ENCODE measurements at places on chromosomes 1 and 21.

- no peak for DNase-seq
These were observed 327.0 kb upstream of the NR5A2 start for GRCh38 chr1:199700551-199700950.

GRCh38 chr1:21536218-21536617, 27.0 kb downstream of the ALPL start:
- no peak for DNase-seq

GRCh38 chr1:44425341-44426082, 20.5 kb downstream of the RNF220 start:
- DNase-seq = no peak

GRCh38 chr1:168312718-168313604, 32.3 kb downstream of the TBX19 start:
- DNase-seq = no peak

- no peak for DNase-seq
These were observed 184.9 kb downstream of the DYRK1A start for GRCh38 chr21:37551331-37551992.

DNA sequence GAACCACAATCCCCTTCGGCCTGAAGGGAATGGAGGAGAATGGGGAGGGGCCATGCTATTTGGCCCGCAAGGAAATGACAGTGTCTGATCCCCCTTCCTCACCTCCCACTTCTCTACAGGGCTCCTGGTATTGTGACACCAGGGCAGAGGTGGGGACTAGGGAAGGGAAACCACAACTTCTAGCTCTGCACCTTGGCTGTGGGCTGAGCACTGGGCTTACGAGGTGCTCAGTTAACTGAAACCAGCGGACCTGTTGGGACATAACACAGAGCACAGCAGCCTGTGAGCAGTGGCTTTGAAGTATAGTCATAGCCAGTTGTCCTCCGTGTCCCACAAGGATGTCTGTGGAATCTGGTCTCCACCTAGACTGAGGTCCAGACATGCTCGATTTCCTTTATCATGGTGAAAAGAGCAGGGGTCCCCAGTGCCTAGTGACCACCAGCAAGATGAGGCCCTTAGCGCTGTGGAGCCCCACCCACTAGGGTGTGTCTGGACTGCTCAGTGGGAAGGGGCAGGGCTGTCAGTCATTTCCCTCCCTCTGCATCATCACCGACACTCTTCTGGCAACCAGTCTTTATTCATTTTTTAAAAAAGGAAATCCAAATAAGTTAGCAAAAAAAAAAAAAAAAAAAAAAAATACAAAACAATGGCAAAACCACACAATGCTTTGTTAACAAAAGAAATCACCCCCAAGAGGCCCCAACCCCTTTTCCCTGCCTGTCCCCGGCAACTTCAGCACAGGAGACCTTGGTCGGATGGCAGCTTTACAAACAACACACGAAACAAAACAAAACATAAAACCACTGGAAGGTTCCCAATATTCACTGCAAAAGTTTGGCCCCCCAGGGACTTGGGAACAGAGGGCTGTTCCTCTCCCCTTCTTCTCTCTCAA, 3.0 kb downstream of the MYOG start:
- DNase-seq = no peak

GRCh38 chr1:84847253-84848250, 45.5 kb downstream of the LPAR3 start:
- peak; percentile 29 for DNase-seq

GRCh38 chr21:36587388-36587787, 107.5 kb upstream of the CLDN14 start:
- no peak for DNase-seq

- DNase-seq = no peak
These were observed 277.8 kb downstream of the LTN1 start for GRCh38 chr21:28714777-28715464.

- no peak for DNase-seq
These were observed 84.2 kb upstream of the DISP3 start for GRCh38 chr1:11394592-11395245.

DNA sequence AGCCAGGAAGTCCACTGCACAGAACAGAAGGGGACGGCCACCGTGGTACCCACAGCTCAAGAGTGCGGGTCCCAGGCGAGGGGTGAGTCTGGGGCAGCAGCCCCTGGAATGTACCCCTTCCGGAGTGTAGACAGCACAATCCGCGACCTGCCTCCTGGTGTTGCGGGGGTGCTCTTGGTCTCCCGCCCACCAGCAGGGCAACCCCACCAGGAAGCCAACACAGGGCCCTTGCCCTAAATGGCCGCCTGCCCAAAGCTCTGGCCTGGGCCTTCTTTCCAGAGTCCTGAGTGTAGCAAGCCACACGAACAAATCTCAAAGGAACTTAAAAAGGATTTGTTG, 1.1 kb upstream of the SLC19A1 start:
- no peak for DNase-seq

- DNase-seq = no peak
These were observed 65.9 kb upstream of the SIPA1L2 start for GRCh38 chr1:232695621-232696385.

GRCh38 chr1:29331309-29331708, 95.0 kb downstream of the PTPRU start:
- DNase-seq = no peak

DNA sequence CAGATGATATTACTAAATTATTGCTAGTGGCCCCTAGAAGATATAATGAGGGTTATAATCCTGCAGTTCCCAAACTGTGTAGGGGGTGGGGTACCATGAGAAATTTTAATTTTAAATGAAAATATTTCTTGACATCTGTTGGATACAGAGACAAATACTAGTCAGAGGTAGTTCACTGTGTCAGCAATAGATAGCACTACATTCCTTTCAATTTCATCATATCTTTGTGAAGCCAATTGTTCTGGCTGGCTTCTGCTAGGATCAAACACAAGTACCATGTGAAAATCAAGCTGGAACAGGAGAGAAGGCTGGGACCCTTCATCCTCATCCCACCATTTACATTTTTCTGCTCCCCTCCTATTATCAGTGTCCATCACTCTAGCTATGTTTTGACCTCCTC, 208.1 kb downstream of the USH2A start:
- no peak for DNase-seq

GRCh38 chr1:93613898-93614297, 67.7 kb downstream of the BCAR3 start:
- DNase-seq = peak; percentile 19

DNA sequence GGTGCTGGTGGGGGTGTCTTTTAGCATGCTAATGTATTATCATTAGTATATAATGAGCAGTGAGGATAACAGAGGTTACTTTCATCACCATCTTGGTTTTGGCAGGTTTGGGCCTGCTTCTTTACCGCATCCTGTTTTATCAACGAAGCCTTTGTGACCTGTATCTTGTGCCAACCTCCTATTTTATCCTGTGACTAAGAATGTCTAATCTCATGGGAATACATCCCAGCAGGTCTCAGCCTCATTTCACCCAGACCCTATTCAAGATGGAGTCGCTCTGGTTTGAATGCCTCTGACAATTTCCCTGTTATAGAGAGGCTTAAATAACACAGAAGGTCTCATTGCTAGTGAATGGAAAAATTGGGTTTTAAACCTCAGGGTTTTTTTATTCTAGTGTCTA, 300.8 kb upstream of the PROX1 start:
- DNase-seq = no peak

DNA sequence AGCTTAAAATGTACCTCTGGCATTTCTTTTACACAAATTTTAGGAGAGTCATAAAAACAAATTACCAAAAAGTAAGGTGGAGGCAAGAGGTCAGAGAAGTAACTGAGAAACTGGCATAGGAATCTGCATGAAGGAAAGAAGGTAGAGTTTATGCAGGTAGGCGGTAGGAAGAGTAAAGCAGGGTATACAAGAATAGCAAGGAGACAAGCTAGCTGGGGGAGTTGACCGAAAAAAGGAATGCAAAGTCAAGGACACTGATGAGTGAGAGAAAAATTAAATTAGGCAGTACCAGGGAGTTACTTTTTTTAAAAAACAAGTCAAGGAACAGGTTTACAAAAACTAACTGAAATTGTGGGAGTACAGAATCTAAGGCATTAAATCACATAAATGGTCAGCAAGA, 56.0 kb downstream of the FOXJ3 start:
- no peak for DNase-seq
